ENCODE measurements at places on chromosomes 16 and 17.

- DNase-seq, result no peak
Measured at GRCh38 chr17:46026166-46027047, 27.4 kb downstream of the STH start.

- no peak for DNase-seq
Measured at GRCh38 chr16:10964891-10965326, 20.5 kb downstream of the CLEC16A start.

GRCh38 chr16:57341441-57342303 lies 16.9 kb upstream of the CCL22 start:
- DNase-seq, result no peak

DNA sequence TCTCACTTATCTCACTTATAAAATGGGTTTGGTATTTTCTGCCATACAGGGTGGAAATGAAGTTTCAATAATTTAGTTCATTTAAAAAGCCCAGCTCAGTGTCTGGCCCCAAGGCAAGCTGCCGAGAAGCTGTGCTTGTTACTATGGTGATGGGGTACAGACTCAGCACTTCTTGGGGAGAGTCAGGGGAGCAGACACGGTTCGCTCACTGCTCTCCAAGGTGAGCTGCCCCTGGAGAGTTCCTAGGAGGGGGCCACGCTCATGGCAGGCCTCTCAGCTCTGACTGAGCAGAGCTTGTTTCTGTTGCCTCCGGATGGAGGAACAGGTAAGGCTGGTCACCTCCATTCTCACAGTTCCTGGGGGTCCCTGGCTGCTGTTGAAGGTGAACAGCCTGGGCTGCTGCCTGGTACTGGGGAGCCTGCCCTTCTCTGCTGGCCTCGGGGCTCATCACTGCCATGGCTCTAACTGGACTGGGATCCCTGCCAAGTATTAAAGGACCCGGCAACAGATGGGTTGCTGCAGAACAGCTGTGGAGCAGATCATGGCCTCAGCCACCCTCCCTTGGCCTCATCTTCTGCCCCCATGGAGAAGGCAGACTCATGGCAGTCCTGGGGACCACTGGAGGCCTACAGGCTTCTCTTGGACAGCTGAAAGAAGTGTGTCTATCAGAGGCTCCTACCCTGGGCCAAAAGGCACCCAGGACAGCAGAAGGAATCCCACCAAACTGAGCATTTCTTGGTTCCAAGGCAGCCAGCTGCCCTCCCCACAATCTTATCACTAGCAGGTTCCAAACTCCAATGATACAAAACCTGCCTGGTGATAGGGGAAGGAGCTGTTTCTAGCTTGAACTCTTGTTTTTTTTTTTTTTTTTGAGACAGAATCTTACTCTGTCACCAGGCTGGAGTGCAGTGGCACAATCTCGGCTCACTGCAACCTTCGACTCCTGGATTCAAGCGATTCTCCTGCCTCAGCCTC lies 25.9 kb upstream of the SPATA32 start:
- no peak for DNase-seq

DNA sequence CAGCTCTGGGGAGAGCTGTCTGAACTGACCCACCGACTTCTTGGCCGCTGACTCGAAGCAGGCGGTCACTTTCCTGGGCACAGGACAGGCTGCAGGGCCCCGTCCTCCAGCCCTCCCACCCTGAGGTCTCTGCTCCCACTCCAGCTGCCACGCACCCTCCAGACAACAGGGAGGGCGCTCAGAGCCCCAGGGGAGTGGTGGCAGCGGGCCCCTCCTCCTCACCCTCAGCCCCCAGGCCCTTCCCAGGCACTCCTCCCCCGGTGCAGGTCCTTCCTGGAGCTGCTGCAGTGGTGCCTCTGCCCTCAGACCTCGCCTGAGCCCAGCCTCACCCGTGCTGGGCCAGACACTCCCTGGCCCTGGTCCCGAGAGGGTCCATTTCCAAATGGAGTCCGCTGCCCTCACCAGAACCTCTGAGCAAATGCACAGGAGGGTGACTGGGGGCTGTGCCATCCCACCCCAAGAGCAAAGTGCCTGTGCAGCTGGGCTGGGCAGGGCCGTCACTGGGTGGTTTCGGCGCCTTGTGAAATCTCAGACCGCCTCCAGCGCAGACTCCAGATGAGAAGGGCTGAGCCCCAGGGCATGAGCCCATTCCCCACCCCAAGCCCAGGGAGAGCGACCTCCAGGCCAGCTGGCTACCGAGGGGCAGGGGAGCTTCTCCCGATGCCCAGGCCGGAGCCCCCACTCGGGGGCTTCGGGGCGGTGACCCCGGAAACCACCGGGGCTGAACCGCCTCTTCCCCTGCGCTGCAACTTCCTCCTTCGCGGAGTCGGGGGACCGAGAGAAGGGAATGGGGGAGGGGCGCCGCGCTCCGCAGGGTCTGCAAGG lies 717 bp downstream of the CYBA start:
- DNase-seq, result no peak

DNA sequence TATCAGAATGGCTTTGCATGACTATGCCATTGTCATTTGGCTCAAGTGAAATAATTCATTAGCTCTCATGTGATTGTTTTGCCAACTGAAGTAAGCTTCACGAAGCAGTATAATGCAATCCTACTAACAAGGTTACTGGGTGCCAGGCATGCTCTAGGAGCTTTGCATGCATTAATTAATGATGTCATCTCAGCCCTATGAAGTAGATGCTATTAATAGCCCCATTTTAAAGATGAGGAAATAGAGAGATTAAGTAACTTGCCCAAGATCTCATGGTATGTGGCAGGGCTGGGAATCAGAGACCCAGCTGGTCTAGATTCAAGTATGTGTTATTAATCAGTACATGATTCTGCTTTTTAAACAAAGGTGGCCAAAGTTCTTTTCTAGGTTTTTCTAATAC lies 14.1 kb downstream of the KRT39 start:
- DNase-seq, result no peak

DNA sequence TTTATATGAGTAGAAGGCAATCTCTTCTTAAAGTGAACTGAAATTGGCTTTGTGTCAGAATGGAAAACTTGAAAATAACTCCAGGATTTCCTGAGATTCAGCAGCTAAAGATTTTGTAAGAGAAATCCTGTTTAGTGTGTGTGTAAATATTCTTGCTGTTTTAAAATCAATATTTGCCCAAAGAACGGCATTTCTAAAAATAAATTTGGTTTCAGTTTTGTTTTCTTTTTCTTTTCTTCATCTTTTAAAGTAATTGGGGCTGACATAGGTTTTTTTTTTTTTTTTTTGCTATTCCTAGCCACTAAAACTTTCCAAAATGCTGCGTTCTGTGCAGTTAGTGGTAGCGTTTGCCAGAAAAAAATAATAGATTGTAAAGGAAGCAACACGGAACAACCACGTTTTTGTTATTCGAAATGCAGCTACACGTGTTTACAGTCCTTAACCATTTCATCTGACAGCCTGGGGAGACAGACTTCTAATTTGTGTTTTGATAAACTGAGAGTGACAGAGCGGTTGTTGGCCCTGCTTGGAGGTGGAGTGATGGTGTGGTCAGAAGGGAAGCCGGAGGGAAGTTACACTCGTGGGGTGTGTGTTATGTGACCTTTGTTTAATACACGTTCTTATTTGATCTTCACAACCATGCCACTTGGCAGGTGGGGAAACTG lies 21.6 kb upstream of the SMPD3 start:
- DNase-seq, result no peak

- DNase-seq, result no peak
Measured at GRCh38 chr17:1785930-1786329, 24.1 kb downstream of the SERPINF1 start.

- no peak for DNase-seq
Measured at GRCh38 chr17:53227514-53227913, 595.2 kb upstream of the KIF2B start.

DNA sequence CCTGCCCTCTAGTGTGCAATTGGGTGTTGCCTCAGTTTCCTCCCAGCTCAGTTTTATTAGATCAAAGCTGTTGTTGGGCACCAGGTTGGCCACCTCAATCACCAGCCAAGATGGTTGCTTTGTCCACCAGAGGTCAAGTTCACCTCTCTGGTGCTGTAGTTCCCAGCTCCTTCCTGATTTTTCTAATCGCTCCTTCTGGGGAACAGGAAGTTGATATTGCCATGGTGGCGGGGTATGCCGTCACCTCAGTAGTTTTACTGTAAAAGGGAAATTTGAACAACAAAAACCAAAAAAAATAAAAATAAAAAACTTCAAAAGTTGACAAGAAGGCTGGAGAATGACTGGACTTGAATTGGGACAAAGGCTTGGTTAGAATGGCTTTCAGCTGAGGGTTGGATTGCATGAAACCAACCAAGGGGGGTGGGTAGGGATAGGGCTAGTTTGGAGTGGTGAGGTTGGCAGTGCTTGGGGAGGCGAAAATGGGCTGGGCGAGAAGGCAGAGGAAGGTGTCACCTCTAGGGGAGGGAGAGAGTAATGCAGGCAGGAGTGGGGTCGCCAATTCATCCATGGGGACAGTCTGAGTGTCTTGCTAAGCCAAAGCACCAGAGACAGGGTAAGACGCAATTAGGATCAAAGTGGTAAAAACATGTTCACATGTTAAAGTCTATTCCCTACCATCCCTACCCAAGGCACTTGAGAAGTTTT lies 6.2 kb downstream of the EFNB3 start:
- DNase-seq, result no peak

GRCh38 chr16:52545222-52545897 lies 1.6 kb downstream of the TOX3 start:
- no peak for DNase-seq

DNA sequence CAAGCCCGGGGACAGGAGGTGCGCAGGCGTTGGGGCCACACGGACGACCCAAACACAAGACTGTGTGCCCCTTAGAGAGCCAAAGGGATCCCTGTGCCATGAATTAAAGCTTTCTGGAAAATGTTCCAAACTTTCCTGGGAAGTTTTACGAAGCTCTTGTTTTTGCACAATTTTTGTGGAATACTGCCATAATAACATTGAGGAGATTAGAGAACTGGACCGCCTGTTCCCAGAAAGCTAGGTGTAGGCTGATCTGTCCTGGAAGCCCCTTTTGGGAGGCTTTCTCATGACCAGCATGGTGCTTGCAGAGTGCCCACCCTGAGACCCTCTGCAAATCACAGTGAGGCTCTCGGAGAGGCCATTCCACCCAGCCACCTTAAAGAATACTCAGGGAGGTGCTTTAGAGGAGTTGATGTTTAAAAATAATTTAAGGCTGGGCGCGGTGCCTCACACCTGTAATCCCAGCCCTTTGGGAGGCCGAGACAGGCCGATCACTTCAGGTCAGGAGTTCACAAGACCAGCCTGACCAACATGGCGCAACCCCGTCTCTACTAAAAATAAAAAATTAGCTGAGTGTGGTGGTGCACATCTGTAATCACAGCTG lies 1.1 kb downstream of the KDM8 start:
- DNase-seq, result no peak

DNA sequence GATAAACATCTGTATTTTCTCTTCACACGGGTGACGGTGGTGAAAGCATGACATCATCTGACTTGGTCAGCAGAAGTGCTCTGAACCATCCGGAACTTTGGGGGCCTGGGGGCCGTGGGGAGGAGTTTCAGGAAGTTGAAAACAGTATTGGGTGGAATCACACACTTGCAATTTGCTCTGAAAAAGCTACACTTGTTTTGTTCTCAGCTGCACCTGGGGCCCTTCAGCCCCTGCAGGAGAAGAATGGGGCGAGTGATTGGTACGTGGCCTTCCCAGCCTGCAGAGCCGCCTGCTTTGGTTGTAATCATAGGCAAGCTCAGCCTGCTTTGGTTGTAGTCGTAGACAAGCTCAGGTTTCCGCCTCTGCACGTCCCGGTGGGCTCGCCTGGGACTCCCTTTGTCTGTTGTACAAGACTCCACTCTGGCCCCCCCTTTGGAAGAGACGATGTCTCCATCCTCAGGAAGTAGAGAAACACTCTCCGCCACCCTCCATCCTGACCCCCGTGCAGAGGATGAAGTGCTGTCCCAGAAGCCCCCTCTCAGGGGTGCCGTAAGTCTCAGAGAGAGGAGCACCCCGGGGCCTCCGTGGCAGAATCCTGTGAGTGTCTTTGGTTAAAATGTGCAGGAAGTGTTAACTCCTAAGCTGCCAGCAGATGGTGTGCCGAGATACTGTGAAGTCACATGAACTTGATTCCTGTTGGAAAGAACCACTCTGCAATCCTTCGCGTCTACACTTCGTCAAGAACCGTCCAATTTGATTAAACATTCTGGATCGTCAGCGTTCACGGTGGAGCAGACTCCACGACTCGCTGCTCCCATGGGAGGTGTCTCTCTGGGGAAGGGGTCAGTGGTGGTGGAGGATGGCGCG lies 5.4 kb downstream of the BANP start:
- no peak for DNase-seq

GRCh38 chr16:14331020-14331419 lies 259.9 kb downstream of the MRTFB start:
- no peak for DNase-seq

GRCh38 chr16:55640701-55641327 lies 15.0 kb upstream of the SLC6A2 start:
- no peak for DNase-seq

DNA sequence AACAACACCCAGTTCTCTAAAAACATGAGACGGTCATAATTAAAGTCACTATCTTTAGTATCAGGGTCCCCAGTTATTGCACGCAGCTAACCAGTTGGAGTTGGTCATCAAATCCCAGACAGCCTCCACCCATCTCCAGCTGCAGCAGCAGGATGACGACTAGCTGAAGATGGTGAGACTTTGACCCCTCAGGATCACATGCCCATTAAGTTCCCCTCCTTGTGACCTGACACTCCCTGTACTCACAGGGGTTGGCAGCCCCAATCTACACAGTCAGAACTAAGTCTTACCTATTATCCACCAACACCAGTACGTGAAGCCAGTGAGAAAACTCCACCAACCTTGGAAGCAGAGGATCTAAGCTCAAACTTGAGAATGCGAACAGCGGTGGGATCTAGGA lies 37.7 kb upstream of the IRX5 start:
- no peak for DNase-seq

DNA sequence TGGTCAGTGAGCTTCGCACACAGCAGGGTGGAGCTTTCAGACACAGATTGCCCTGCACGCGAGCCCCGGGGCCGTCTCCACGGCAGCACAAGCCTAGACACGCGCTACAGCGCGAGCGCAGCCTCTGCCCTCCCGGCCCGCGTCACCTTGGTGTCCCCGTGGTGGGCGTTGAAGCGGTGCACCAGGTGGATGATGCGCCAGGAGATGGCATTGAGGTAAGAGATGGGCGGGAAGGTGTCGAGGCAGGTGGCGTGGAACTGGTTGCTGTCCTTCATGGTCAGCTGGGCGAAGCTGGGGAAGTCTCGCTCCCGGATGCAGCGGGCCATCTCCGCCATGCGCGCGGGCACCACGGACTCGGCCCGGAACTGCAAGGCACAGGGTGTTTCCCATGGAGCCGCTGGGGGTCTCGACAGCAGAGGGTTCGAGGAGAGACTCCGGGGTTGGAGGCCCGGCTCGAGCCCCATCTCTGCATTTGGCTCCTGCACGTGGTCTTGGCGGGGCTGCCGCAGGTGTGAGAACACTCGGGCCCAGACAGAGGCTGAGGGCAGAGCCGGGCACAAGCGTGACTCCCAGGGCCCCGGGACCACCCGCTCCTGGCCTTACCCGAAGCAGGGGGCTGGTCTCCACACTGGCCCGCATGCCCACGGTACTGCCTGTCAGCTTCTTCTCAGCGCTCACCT lies 4.3 kb upstream of the CYBA start:
- DNase-seq, result no peak

GRCh38 chr17:13919818-13920217 lies 149.5 kb upstream of the COX10 start:
- no peak for DNase-seq

- DNase-seq, result no peak
Measured at GRCh38 chr17:67212714-67213417, 32.1 kb downstream of the HELZ start.
